Pancreas (tissue), 10 donors: ENCODE measurements at places on chromosomes 16 and 17. TPM values are rescaled to one million over a fixed set of nuclear protein-coding genes. Genes with fewer than 3 reads are reported as not detected.

DNA sequence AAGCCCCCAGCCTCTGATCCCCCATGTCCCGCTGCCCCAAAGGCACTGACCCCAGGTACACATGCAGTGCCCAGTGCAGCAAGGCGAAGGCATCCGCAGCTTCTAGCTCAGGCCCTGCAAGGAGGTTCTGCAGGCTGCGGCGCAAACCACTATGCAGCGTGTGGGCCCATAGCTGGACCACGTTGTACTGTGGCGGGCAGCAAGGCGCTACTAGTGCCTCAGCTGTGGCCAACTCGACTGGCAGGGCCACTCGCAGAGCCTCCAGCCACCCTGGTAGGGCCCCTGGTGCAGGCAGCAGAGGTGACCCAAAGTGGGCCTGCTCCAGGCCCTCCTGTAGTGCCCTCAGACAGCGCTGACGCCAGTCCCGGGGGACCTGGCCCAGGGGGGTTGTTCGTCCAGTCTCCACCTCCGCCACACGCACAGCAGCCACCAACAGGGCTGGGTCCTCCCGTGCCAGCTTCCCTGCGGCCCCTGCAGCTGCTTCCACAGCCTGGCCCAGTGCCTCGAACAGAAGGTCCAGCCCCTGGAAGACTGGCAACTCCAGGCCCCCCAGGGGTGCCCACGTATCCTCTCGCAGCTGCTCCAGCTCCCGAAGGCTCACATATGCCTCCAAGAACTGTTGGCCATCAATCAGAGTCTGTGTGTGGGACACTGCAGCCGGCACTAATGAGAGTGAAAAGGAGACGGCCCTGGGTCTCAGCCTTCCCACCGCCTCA, 2.6 kb downstream of the EXOC3L1 start:
- DNase-seq = peak; percentile 76

DNA sequence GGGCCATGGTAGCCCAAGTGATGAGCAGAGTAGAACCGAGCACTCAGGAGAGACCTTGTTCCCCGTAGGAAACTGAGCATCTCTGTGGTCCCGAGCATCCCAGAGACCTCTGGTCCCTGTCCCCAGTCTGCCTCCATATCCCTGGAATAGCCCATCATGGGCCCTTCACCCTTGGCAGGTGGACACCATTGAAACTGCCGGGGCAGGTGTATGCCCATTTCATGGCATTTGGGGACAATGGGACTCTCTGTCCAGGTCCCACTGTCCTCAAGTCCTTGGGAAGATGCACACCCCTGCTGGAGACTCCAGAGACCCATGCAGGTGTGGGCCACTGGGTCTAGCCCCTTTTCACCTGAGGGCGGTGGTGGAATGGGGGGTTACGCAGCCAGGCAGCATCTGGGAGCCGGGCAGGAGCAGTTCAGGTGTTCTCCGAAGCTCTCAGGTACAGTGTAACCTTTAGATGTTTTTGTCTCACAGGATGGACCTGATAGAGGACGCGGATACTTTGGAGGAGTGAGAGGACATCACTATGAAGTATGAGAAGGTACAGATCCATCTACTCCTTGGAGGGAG, 75.9 kb downstream of the GOSR1 start:
- no peak for DNase-seq

The TNFSF13 gene
- 16.3 TPM for total RNA-seq

The SGSH gene
- 40.3 TPM for total RNA-seq

The PIPOX gene
- total RNA-seq = 0.65 TPM

DNA sequence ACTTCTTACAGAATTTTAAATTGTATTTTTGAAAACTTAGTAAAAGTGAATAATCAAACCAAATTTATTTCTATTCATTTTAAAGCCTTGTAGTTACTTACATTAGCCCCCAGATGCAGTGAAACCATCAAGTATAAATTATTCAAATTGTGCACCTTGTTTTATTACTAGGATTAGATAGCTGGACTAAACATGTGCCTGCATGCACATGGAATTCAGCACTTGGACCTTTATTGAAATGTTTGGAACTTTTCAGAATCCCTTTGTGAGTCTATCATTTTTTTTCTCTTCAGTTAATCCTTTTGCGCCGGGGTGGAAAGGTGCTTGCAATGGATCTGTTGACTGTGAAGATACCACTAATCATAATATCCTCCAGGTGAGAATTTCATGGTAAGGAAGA, 4.7 kb downstream of the ZPBP2 start:
- DNase-seq = no peak

- DNase-seq = no peak
Measured at GRCh38 chr16:20844054-20844453, 37.7 kb downstream of the REXO5 start.

The SHISA9 gene
- total RNA-seq = 0.93 TPM

DNA sequence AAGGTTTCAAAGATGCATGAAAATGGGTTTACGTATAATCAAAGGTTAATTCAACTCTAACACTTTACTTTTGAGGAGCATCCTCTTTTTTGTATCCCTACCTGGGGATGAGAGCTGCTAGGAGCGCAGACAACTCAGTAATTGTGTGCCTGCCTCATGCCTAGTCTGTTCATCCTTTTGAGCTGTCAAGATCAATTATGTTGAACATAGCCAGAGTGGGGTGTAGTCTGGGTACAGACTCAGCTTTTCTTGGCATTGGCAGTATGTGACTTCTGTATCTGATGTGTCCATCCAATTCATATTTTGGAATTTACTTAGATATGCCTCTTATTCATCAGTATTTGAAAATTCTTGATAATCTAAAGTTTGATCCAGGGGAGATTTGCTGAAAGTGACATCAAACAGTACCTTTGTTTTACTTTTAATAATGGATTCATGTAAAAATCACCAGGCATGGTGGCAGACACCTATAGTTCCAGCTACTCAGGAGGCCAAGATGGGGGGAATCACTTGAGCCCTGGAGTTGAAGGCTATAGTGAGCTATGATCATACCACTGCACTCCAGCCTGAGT, 24.1 kb downstream of the PRKCA start:
- DNase-seq = no peak

The SYNGR3 gene
- total RNA-seq = 0.46 TPM

GRCh38 chr17:79154951-79155585, 80.4 kb downstream of the ENGASE start:
- DNase-seq = no peak

DNA sequence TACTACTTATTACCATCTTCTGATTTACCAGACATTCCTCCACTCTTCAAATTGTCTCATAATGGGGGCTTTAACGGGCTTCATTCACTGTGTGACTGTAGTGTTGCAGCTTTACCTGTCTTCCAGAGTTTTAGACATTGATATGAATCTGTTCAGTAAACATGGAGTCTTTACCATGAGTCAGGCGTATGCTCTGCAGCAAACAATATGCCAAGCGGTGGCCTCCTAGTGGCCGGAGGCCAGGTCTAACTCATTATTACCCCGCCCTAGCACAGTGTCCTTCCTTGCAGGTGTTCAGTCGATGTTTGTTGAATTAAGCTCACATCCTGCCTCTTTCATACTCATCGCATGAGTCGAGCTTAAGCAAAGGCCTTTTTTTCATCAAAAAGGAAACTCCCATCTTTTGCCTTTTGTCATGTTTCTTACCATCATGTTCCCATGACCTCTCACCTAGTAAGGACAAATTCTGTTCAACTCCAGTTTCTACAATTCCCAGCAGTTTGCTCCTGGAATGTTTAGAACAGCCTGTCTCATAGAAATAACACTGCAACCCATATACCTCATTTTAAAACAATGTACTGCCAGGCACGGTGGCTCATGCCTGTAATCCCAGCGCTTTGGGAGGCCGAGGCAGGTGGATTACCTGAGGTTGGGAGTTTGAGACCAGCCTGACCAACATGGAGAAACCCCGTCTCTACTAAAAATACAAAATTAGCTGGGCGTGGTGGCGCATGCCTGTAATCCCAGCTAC, 39.4 kb downstream of the TUBD1 start:
- DNase-seq = no peak

The RASD1 gene
- total RNA-seq = 15.2 TPM

DNA sequence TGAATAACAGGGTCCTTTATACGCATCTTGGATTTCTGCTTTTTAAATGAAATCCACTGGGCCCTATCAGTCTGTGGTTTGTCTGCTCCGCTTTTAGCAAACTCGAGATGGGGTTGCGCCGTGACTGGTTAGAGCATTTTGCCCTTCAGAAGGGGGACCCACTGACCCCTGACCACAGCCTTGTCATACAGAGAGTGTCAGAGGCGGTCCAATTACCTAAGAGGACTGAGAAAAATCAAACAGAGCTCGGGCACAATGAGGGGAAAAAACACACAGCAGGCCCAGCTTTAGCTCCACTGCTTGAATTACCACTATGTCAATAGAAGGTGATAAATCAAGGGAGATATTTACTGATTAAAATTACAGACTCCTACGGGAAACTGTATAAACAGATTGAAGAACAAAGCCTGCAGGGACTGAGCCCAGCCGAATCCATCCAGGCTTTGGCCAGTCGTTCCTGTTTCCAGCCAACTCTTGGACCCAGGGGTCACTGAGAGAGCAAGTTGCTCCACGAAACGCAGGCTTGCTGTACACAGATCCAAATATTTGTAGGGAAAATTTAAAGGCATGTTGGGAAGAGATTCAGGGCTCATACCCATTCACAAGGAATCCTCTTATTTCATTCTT, 131.9 kb upstream of the ZFHX3 start:
- no peak for DNase-seq

DNA sequence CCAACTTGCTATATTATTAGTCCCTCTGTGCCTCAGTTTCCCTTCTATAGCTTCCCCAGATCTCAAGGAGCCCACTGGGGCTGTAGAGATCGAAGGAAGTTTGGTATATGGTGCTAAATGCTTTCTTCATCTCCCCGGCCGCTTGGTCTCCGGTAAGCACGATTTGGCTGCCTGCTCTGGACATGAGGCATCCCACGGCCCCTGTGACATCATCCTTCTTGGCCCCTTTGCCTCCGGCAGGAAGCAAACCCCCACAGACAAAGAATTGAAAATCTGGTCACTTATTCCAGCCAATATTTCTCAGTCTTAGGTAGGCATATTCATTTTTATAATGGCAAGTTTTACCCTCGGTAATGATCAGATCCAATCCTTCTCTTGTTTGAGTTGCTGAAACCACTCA, 65.8 kb downstream of the WSCD1 start:
- no peak for DNase-seq

- no peak for DNase-seq
Measured at GRCh38 chr16:11507350-11507749, 79.4 kb downstream of the LITAF start.

DNA sequence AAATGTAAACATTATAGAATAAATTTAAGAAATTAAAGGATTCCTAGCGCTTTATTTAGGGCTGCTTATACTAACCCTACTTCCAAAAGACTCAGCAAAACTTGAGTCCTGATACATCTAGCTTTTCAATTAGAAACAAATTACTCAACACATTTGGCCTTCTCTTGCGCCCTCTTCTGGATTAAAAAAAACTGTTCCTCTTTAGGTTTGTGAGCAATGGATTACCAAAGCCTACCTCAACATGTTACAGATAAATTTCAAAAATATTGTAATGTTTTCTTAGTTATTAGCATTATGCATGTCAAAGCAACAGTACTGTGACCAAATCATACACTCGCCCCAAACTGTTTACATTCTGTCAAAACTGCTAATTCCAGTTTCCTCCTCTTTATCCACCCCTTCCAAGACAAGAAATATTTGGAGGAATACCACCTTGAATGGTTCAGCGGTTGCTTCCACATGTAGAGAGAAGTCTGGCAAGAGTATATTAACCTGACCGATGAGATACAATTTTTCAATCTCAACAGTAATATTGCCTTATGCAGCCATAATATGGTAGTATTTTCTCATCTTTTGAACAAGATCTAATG, 2.7 kb downstream of the NUFIP2 start:
- DNase-seq = no peak

DNA sequence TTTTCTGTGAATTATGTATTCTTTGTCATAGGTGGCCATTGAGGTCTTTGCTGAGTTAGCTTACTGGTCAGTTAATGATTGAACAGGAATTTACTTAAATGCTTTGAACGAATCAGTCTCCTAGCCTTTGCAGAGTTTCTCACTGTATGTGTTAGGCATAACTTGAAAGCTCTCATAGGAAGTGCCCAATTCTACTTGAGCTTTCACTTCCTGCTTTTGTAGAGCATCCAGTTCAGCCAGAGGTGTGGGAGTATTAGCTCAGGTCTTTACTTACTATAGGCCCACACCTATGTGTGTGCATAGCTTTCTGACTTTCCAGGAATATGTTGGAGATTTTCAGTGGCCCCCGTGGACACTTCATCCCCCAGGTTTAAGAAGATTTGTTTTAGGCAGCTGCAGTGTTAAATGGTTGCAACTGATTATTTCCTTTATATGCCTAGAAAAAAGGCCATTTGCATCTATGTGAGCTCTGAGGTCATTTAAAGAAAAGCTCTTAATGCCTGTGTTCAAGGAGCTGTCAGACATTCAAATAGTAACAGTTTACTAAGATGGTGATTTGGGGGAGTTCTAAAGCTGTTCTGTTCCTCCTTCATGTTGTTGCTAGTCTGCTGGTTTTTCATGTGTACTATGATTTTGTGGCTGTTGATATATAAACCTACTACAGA, 62.3 kb downstream of the PHKB start:
- DNase-seq = no peak

The TPSD1 gene
- total RNA-seq = not detected

DNA sequence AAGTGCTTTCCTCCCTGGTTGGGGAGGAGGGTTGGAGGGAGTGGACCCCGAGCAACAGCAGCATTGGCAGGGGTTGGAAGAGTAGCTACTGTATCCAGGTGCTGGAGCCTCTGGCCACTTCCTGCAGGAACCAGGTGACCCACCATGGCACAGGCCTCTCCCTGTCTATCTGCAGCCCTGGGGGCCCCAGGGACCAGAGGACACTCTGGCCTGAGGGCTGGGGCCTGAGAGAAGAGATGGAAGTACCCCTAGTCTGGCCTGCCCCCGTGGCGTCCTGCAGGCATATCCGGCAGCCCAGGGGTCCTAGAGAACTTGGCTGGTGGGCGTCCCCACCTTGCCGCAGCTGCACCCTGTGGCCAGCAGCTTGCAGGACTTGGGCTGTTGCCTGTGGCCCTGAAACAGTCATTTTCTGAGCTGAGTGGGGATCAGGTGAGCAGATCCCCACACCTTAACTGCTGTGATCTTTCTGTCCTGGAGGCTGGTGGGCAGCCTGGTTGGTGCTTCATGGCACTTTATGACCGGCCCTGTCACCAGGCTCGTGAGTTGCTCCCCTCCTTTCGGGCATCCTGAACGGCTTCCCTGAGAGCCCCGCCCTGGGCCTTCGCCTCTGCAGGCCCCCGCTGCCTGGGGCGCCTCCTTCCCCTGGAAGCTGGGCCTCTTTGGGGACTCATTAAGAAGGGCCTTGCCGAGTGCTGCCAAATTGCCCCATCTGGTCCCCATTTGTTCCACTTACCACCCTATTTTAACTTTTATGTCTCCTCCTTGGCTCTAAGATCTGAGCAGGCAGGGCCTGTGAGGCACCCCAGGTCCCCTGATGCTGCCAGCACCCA, 298.6 kb downstream of the SEC14L1 start:
- DNase-seq = no peak
